ENCODE measurements at places on chromosomes 12 and 14.

DNA sequence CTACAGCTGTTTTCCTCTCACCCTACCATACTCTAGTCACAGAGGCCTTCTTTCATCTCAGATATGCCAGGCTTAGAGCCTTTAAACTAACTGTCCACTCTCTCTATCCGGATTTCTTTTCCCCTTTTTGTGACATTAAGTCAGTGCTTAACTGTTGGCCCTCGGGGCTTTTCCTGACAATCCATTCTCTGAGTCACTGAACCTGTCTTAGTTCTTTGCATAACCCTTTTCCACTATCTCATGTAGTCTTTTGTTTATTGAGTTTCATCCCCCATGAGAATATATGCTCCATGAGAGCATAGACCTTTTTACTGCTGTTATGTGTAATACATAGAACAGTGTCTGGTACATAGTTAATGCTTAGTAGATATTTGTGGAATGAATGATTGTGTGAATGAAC, 68.7 kb downstream of the PLEKHA5 start:
- DNase-seq: no peak

- no peak for DNase-seq
Observed at GRCh38 chr12:109020146-109020795, 597 bp downstream of the SVOP start.

- no peak for DNase-seq
Observed at GRCh38 chr14:39434401-39434800, 2.2 kb upstream of the FBXO33 start.

- no peak for DNase-seq
Observed at GRCh38 chr14:77055306-77055705, 26.8 kb upstream of the IRF2BPL start.
